RPMI8226 (cell line): ENCODE measurements at places on chromosomes 3 and 15.

- no peak for DNase-seq
Measured at GRCh38 chr3:27311400-27311799, 57.8 kb downstream of the NEK10 start.

- no peak for DNase-seq
Measured at GRCh38 chr3:47411696-47412452, 31.1 kb downstream of the PTPN23 start.

GRCh38 chr3:64992530-64993285 lies 304.9 kb upstream of the ADAMTS9 start:
- DNase-seq, result no peak

- DNase-seq, result no peak
Measured at GRCh38 chr15:83582381-83582780, 71.5 kb upstream of the ADAMTSL3 start.

GRCh38 chr3:40019376-40019775 lies 210.0 kb downstream of the MYRIP start:
- DNase-seq, result no peak

- no peak for DNase-seq
Measured at GRCh38 chr3:33834096-33834453, 35.6 kb downstream of the PDCD6IP start.

GRCh38 chr3:176595307-176595706 lies 602.0 kb downstream of the TBL1XR1 start:
- no peak for DNase-seq
